ENCODE measurements at places on chromosomes 1 and 21. TPM values are rescaled to one million over a fixed set of nuclear protein-coding genes. Genes with fewer than 3 reads are reported as not detected.

- DNase-seq = no peak
Measured at GRCh38 chr1:158942490-158942889, 11.1 kb downstream of the PYHIN1 start.

GRCh38 chr21:34899760-34900159, 149.3 kb downstream of the RUNX1 start:
- no peak for DNase-seq

- DNase-seq = no peak
Measured at GRCh38 chr21:33948096-33948950, 32.7 kb upstream of the ATP5PO start.

DNA sequence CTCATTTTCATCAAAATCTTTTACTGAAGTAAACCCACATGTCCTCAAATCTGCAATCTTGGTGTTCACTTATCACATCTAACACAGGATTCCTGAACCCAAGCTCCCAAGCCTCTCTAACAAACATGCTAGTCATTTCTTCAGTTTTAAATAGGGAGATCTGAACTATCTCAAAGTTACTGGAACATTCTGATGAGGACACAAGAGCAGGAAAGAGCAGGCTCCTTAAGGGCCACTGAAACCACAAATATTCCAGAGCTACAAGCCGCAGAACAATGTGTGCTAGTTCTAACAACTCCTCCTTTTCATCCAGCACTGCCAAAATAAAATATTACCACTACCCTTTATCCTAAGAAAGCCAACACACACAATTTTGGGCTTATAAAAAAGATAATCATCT, 38.9 kb downstream of the WARS2 start:
- DNase-seq = no peak

- no peak for DNase-seq
Measured at GRCh38 chr1:105485207-105485606, 1571.3 kb upstream of the PRMT6 start.

GRCh38 chr1:199858171-199858570, 169.3 kb upstream of the NR5A2 start:
- DNase-seq = no peak

DNA sequence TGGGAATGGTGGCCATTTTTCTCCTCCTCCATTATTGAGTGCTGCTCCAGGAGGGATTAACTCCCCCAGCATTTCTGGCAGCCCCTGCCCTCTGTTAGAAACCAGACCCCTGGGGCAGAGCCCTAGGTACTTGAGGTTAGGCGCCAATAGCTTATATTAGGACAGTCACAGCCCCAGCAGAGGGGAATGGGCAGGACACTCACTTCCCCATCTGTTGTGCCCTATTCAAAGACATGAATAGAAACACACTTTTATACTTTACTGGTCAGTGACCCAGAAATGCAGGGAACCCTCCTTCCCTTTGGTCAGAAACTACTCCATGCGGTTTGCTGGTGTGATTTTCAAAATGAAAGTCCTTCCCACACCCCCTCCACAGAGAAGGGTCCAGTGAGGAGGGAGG, 267.7 kb downstream of the PTBP2 start:
- DNase-seq = no peak

GRCh38 chr1:81125672-81126071, 675.1 kb upstream of the ADGRL2 start:
- DNase-seq = no peak

DNA sequence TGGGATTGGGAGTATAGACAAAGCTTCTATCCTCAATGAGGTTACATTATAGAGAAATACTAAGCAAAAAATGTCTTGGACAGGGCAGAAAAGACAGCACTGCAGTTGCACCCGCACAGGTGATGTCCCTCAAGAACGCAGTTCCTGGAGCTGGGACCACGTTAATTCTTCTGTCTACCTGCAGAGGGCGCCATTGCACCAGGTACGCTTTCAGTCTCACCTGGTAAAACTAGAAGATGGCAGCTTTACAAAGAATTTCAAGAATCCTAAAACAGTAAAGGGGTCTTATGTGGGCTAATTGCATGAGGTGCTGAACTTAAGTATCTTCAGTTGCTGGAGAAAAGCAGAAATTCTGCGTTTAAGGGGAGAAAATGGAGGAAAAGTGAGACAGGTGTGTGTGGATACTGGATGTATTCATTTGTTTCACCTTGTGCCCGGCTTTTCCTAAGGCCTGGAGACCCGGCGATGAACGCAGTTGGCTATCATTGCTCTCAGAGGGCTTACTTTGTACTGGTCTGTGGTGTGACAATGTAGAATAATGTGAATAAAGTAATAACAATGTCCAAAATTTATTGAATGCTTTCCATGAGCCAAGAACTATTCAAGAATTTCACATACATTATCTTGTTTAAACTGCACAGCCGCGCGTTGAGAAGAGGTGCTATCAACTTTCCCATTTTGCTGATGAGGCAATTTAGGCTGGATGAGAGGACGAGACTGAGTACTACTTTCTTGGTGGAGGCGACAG, 276.3 kb upstream of the GREM2 start:
- DNase-seq = no peak

GRCh38 chr1:231883382-231883781, 256.8 kb downstream of the DISC1 start:
- DNase-seq = no peak

GRCh38 chr1:48493970-48494769, 22.2 kb upstream of the SPATA6 start:
- DNase-seq = peak; percentile 36

The LMX1A gene
- polyA plus RNA-seq = 1.3 TPM

The RHD gene
- polyA plus RNA-seq = 0.30 TPM
